Endothelial cell of umbilical vein (primary cell): ENCODE measurements at places on chromosomes 13 and 19. TPM values are rescaled to one million over a fixed set of nuclear protein-coding genes. Genes with fewer than 3 reads are reported as not detected.

DNA sequence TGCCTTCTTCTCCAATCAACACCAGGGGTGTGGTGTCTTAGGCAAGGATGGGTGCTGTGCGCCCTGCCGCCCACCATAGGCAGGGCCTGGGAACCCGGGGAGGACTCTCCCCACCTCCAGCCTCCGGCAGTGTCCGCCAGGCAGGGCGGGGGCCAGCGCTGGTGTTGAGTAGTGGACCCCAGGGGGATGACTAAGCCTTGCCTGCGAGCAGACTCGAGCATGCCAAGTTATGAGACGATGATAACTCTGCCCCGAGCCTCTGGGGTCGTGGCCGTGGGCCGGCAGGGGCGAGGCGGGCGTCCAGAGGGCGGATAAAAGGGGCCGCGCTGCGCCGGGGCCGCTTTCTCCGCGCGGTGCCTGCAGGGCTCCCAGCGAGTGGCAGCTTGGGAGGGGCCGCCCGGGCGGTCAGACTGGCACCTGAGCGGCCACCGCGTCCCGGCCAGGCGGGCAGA, at the start of gene MEDAG:
Gene MEDAG (plus strand): TSS at position 340 of the 452 bp plus-strand sequence. CDS start 245 bp downstream, outside the sequence.
- peak; percentile 85 for DNase-seq

The CHAMP1 gene
- total RNA-seq, result 21.2 and 24.1 TPM in 2 replicates

- no peak for DNase-seq
Measured at GRCh38 chr13:110018009-110018408, 231.6 kb upstream of the IRS2 start.

DNA sequence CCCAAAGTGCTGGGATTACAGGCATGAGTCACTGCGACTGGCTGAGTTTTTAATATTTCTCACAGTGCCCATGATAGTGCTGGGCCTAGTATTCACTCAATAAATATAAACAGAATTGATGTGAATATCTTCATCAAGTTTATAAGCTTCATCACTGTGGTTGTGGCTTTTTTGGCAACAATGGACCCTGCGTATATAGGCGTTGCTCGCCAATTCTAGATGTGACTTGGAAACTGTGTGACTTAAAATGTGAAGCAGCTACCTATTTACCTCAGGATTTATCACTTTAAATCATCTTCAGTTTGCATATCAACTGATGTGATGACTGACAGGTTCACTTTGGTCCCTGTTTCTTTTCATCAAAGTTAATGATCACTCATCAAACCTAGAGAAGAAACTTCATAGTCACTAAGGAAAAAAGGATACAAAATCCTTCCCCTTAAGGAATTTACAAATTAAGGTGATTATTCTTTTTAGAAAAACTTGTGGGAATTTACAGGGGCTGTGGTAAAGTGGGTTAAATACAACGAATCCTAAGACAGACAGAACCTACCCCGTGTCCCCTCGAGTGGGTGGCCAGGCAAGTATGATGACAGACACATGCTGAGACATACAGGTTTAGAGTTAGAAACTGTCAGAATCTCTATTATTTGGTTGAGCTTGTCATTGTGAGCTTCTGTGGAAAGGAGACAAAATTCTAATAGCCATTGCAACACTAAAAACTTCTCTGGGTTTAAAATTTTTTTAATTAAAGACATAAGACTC, 101.3 kb downstream of the AKAP11 start:
- DNase-seq, result no peak

- DNase-seq, result no peak
Measured at GRCh38 chr19:50242581-50242980, 39.2 kb downstream of the MYH14 start.

The C19orf38 gene
- total RNA-seq, result not detected in 2 replicates

DNA sequence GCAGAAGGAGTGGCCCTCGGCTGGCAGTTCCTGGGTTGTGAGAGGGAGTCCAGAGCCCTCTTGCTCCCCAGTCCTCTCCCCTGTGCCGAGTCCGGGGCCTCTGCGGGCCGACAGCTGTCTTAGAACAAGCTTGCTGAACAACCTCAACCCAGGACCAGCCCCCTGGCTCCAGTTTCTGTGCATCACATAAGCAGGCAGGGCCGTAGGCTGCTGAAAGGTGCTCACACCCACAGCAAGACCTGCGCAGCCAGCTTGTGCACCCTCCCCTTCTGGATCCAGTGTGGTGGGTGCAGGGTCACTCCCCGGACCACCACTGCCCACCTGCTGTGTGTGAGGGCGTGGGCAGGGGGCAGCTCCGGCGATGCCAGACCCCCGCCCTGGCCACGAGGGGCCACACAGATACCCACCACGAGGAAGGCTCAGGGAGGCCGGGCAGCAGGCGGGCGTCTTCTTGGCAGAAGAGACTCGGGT, 25.2 kb upstream of the F7 start:
- no peak for DNase-seq

The MEDAG gene
- 27.2 and 30.2 TPM in 2 replicates for total RNA-seq

The SLC6A16 gene
- total RNA-seq, result 1.6 and 3.6 TPM in 2 replicates

The TEX101 gene
- total RNA-seq, result not detected in 2 replicates

DNA sequence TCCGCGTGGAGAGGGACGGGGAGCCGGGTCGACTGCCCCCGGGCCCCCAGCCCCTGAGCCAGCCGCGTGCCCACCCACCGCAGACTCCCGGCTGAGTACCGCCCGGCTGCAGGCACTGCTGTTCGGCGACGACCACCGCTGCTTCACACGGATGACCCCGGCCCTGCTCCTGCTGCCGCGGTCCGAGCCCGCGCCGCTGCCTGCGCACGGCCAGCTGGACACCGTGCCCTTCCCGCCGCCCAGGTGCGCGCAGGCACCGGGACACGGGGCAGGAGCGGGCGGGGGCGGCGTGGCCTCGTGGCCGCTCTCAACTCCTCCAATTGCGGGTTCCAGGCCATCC, 1.6 kb downstream of the AMH start:
- DNase-seq, result no peak

GRCh38 chr19:55066107-55066709, 3.3 kb upstream of the RDH13 start:
- no peak for DNase-seq
